PC-9 (cell line): ENCODE measurements at places on chromosomes 1 and 21.
A peak's percentile ranks its signal among the peaks of the same experiment; 100 is the strongest.

- DNase-seq, result no peak
- H3K27ac ChIP-seq, result no peak overlapping the region
- H3K36me3 ChIP-seq, result no peaks in the 10 kb centered on the region
- H3K4me1 ChIP-seq, result no peaks in the 10 kb centered on the region
- H3K4me3 ChIP-seq, result no peak overlapping the region
Observed at GRCh38 chr1:108617008-108617723, 43.7 kb downstream of the HENMT1 start.

GRCh38 chr1:221886743-221887414 is 145.0 kb upstream of the DUSP10 start:
- H3K4me3 ChIP-seq, result no peak overlapping the region; the same call in 1 of the 2 replicates
- peaks cover 47% of the 10 kb centered on the region for H3K4me1 ChIP-seq
- peak overlapping the region; percentile 84 for H3K27ac ChIP-seq
- peak; percentile 99 for DNase-seq

- H3K4me1 ChIP-seq, result no peaks in the 10 kb centered on the region
- peaks cover 20% of the 10 kb centered on the region; the same call in 1 of the 2 replicates for H3K27me3 ChIP-seq
- no peak for DNase-seq
- no peak overlapping the region for H3K27ac ChIP-seq
- H3K4me3 ChIP-seq, result no peak overlapping the region
Observed at GRCh38 chr21:32102426-32102825, 176.4 kb downstream of the MIS18A start.

GRCh38 chr1:176692431-176692830 is 229.5 kb downstream of the PAPPA2 start:
- peaks cover 13% of the 10 kb centered on the region for H3K27me3 ChIP-seq
- DNase-seq, result no peak
- no peak overlapping the region for H3K27ac ChIP-seq
- H3K36me3 ChIP-seq, result no peaks in the 10 kb centered on the region
- H3K4me1 ChIP-seq, result no peaks in the 10 kb centered on the region

- no peaks in the 10 kb centered on the region for H3K36me3 ChIP-seq
- DNase-seq, result peak; percentile 48
- no peak overlapping the region for H3K27ac ChIP-seq
- H3K27me3 ChIP-seq, result no peaks in the 10 kb centered on the region
Observed at GRCh38 chr1:208137193-208137592, 107.0 kb downstream of the PLXNA2 start.

DNA sequence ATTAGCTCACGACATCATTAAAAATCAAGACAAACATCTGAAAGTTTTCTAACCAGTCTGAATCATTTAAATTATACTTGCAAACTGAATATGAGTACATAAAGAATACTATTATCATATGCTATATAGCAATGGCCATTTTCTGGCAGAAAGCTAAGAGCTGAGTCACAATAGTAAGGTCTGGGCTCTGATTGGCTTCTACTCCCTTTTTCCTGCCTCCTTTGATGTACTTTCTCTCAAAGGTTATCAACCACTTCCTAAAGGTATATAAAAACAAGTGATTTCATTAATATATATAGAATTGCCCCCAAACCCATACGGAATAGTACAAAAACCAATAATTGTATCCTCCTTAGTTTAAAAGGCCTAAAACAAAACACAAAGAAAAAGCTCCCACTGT is 7.0 kb downstream of the KCNA3 start:
- no peak overlapping the region for H3K4me3 ChIP-seq
- H3K27ac ChIP-seq, result no peak overlapping the region
- H3K4me1 ChIP-seq, result no peaks in the 10 kb centered on the region
- peaks cover 13% of the 10 kb centered on the region; the same call in 1 of the 2 replicates for H3K27me3 ChIP-seq

GRCh38 chr1:62856960-62857359 is 73.0 kb downstream of the ATG4C start:
- DNase-seq, result no peak
- H3K27me3 ChIP-seq, result no peaks in the 10 kb centered on the region
- no peaks in the 10 kb centered on the region for H3K36me3 ChIP-seq
- H3K4me1 ChIP-seq, result no peaks in the 10 kb centered on the region
